ENCODE measurements at places on chromosomes 3 and 15.

- DNase-seq, result no peak
These were observed 246.3 kb upstream of the UMPS start for GRCh38 chr3:124483915-124484470.

GRCh38 chr3:141804447-141804777 is 41.2 kb downstream of the GRK7 start:
- DNase-seq, result no peak

DNA sequence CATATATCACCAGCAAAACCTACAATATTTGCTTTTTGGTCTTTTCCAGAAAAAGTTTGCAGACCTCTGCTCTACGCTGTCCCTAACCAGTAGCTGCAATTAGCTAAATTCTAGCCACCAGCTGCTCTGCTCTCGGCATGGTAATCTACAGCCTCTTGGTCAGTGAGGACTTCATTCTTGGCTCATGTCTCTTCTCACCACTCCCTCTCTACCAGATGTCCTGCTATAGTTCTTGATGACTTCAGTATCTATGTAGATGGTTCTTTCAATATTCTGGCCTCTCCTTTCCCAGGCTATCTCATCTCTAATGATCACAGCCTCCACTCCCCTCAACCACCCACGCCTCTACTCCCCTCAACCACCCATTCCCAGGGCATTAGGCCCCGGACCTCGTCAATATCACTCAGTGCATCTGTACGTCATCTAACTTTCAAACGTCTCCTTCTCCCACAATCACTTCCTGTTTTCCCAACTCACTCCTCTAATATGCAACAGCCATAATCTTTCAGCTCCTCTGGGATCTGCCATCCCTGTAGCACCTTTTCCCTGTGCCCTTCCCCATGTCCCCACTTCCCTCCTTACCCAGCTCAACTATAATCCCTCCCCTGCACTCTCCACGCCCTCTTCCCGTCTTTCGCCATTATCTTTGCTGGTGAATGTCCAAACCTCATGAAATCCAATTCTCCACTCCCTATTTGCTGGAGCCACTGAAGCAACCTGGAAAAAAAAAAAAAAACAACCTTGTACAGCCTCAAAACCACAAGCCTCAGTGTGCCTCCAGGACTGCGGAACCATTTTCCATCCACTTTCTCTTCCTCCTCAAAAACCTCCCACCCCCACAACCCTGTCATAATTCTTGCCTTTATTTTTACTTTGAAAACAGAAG is 429.4 kb upstream of the PROK2 start:
- DNase-seq, result no peak

- no peak for DNase-seq
These were observed 13.3 kb upstream of the SPTBN5 start for GRCh38 chr15:41907141-41907540.

DNA sequence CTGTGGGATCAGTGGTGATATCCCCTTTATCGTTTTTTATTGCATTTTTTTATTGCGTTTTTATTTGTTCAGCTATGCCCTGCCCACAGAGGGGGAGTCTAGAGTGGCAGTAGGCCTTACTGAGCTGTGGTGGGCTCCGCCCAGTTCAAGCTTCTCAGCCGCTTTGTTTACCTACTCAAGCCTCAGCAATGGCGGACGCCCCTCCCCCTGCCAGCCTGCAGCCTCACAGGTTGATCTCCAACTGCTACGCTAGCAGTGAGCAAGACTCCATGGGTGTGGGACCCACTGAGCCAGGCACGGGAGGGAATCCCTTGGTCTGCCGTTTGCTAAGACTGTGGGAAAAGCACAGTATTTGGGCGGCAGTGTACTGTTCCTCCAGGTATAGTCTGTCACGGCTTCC is 500.6 kb upstream of the MCTP2 start:
- DNase-seq, result no peak

DNA sequence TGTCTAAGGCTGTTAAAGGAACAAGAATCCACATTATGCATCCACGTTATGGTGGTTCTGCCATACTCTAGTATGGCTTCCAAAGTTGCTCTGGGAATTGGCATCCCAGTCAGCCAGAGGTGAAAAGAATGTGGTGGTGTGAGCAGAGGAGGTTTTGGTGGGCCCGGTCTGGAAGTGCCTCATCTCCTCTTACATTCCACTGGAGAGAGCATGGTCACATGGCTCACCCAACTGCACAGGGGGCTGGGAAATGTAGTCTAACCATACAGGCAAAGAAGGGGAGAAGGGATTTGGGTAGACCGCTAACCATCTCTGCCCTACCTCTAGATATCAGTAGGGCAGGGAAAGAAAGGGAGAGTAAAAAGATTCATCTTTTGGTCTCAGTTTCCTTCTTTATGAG is 3.2 kb upstream of the HEG1 start:
- no peak for DNase-seq

DNA sequence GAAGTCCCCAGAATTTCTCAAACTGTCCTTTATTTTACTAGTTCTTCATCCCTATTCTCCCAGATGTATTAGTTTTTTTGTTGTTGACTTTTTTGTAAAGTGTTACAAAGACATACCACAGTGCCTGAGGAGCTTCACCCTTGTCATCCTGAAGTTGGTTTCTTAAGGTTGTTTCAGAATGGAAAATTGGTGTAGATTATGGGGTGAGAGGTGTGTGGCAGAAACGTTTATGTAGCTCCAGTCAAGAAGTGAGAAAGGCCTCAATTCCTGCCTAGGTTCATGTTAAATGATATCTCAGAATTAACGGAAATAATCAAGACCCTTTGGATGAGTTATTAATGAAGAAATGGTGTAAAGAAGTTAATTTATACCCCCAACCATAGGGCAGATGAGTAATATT is 6.8 kb downstream of the EDEM1 start:
- DNase-seq, result no peak

GRCh38 chr3:8743021-8743601 is 9.5 kb downstream of the CAV3 start:
- no peak for DNase-seq

DNA sequence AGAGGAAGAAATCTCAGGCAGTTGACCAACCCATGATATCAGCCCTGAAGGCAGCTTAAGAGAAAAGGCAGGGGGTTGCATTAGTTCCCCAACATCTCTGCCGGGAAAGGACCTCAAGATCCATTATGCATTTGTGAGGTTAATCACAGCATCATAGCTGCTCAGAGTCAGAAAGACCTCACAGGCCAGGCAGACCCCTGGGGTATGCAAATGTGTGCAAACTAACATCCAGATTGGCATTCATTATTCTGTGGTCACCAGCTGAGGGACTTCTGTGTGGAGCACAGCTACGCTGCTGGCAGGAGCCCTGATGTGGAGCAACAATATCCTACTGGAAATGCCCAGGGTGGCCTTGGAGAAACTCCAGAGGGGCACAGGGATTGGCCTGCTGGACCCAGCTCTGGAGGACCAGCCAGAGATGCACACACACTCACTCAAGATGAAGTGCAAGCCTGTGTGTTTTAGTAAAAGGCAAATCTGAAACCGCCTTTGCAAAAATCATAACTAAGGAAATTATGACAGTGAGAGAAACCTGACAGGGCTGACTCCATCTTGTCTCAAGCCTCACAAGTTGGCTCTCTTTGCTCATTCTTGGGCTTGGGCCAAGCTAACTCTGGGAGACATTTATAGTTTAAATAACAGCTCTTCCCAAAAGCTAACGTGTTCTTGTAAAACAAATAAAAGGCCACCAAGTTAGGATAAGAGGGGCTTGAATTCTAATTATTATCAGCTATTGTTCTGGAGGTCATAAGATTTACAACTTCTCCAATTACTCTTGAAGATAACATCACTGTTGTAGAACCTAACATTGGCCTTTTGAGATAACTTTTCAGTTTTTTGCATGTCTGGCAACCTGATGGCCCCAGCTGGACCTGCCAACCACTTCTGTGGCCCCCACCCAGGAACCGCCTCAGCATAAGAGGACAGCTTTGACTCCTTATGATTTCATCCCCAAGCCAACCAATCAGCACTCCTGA is 257.1 kb downstream of the UACA start:
- no peak for DNase-seq

GRCh38 chr3:127787571-127788365 is 34.5 kb downstream of the MGLL start:
- DNase-seq, result no peak

DNA sequence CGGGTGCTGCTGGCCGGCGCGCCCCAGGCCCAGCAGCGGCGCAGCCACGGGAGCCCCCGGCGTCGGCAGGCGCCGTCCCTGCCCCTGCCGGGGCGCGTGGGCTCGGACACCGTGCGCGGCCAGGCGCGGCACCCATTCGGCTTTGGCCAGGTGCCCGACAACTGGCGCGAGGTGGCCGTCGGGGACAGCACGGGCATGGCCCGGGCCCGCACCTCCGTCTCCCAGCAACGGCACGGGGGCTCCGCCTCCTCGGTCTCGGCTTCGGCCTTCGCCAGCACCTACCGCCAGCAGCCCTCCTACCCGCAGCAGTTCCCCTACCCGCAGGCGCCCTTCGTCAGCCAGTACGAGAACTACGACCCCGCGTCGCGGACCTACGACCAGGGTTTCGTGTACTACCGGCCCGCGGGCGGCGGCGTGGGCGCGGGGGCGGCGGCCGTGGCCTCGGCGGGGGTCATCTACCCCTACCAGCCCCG is 777 bp downstream of the LOXL1 start:
- no peak for DNase-seq

GRCh38 chr15:58748040-58748851 is 1.3 kb downstream of the ADAM10 start:
- no peak for DNase-seq

- DNase-seq, result no peak
These were observed 18.1 kb upstream of the BSN start for GRCh38 chr3:49535971-49536874.

- no peak for DNase-seq
These were observed 268.9 kb downstream of the IGSF11 start for GRCh38 chr3:118765636-118766305.

- no peak for DNase-seq
These were observed 97.4 kb downstream of the CBLB start for GRCh38 chr3:105771392-105771791.

GRCh38 chr3:119595639-119596334 is 1.9 kb upstream of the PLA1A start:
- DNase-seq, result no peak

DNA sequence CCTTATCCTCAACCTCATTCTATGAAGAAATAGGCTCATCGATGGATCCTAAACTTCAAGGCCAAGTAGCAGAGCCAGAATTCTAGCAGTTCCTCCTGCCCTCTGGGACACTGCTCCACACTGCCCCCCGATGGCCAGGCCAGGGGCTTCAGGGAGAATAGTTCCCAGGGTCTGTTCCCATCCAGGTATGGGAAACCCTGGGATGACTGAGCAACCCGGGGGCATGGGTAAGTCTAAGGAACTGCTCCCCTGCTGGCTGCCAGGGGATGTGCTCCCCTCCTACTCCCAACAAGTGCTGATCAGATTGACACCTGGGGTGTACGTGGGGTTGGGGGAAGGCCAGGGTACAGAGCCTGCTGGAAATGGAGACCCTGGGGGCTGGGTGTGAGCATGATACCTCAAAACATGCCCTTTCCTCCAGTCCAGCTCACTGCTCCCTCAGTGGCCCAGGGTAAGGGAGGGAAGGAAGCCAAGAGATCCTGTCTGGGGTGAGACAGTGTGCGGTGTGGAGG is 7.6 kb downstream of the ULK3 start:
- no peak for DNase-seq

DNA sequence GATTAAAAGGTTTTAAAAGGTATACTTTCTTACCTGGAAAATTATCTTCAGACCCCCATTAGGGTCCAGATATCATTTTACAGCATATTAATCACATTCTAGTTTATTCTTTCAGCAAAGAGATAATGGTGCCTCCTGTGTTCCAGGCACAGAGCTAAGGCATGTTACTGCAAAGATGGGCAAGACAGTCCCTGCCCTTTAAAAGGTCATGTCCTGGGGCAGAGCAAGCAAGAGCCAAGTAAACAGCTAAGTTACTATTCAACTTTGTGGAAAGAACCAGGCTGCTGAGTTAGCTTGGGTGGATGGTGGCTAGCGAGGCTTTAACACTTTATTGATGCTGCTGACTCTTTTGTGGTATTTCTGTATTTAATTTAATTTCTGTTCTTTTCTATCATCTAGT is 75.0 kb downstream of the LRRC28 start:
- no peak for DNase-seq

DNA sequence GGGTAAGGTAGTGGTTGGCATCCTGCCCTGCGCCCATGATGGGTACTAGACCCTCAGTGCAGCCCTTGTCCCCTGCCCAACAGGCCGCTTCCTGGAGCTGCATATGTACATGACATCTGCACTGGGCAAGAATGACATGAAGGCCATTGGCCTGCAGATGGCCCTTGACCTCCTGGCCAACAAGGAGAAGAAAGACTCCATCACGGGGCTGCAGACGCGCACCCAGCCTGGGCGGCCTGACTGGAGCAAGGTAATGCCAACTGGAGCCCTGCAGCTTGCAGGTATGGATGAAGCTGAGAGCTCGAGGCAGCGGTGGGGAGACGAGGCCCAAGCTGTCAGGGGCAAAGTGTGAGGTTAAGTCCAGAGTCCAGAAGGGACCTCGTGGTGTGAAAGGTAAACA is 40.8 kb downstream of the NOX5 start:
- DNase-seq, result no peak

DNA sequence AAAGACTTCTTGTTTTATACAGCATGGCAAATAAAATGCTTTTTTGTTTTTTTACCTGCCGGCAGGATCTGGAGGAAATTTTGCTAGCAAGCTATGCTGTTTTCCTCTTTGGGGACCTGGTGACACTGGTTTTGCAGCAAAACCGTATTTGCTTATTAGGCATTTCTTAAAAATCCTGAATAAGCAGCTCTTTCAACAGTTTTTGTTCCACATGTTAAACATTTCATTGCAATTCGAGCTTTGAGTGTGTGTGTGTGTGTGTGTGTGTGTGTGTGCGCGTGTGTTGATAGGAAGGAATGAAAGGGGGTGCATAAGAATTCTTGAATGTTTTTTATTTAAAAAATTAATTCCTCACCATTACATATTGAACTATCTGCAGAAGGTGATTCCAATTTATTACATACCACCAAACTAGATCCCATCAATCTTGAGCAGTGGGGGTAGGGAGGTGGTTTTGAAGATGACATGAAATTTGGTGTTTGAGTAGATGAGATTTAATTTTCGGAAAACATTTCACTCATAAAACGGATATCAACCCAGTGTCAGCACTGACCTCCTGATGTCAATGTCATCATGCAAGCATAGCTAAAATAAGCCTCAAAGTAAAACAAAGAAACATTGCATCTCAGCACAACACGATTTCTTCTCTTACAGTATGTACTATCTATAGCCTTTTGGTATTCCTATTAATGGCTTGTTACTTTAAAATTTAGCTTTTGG is 17.3 kb downstream of the ZBTB38 start:
- DNase-seq, result no peak

- DNase-seq, result no peak
These were observed 3.1 kb upstream of the POLR2M start for GRCh38 chr15:57703387-57703786.

DNA sequence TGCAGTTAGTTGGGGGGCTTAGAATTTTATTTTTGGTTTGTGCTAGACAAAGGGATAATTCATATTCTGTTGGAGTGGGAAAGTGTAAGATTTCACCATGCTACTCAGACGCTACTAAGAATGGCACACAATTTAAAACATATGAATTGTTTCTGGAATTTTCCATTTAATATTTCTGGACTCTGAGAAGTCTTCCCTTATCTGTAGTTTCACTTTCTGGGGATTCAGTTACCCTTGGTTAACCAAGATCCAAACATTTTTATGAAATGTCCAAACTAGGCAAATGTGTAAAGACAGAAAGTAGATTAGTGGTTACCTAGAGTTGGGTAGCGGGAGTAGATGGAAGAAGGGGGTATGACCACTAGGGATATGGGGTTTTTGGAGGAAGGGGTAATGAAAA is 53.1 kb downstream of the TCF12 start:
- DNase-seq, result no peak

GRCh38 chr3:120488296-120488695 is 37.5 kb upstream of the FSTL1 start:
- no peak for DNase-seq

- DNase-seq, result no peak
These were observed 524 bp upstream of the TOPBP1 start for GRCh38 chr3:133662278-133662651.

Data from cerebellar nuclear complex (tissue), 1 donor.